T-helper 17 cell (primary cell): ENCODE measurements at places on chromosomes 1 and 21.
A peak's percentile ranks its signal among the peaks of the same experiment; 100 is the strongest.

DNA sequence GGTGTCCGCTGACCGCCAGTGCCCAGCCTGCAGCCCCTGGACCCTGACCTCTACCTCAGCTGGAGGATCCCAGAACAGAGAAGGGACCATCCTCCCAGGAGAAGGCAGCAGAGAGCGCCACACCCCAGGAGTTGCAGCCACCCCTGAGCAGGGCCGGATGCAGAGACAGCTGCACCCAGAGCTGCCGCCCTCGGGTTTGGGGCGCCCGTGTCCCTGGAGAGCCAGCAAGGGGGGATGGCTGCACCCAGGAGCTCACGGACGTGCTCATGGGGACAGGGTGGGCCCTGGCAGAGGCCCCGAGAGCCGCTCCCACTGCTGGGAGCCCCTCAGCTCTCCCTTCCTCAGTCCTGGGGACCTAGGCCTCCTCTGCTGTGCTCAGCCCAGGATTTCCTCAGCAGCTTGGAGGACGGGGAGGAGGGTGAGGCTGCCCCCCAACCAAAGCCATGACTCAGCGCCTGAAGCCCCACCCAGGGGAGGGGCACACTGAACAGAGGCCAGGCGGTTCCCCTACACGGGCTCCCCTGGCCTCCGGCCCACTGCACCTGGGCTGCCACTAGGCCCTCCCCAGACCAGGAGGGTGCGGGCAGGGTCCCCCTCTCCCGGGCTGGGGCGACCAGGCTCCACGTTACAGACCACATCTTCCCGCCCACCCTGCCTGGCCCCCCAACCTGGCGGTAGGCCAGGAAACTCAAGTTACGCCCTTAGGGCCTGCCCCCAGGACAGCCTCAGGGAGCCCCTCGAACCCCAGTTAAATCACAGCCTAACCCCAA, 2.2 kb downstream of the ACAP3 start:
- H3K4me3 ChIP-seq: peak overlapping the region; percentile 90
- H3K27ac ChIP-seq: no peak overlapping the region
- no peaks in the 10 kb centered on the region for H3K36me3 ChIP-seq
- no peaks in the 10 kb centered on the region for H3K27me3 ChIP-seq

GRCh38 chr21:44405091-44405947, 50.0 kb upstream of the LRRC3 start:
- H3K4me1 ChIP-seq: peaks cover 2% of the 10 kb centered on the region
- no peak for DNase-seq
- no peaks in the 10 kb centered on the region for H3K27me3 ChIP-seq
- peaks cover 7% of the 10 kb centered on the region for H3K36me3 ChIP-seq
- no peak overlapping the region for H3K27ac ChIP-seq
- H3K4me3 ChIP-seq: no peak overlapping the region

GRCh38 chr1:64844175-64844574, 99.3 kb downstream of the RAVER2 start:
- H3K27ac ChIP-seq: peak overlapping the region; percentile 49
- H3K27me3 ChIP-seq: no peaks in the 10 kb centered on the region
- DNase-seq: no peak
- H3K36me3 ChIP-seq: peaks cover 6% of the 10 kb centered on the region
- H3K4me3 ChIP-seq: no peak overlapping the region
- peaks cover 5% of the 10 kb centered on the region for H3K4me1 ChIP-seq

- peak overlapping the region; percentile 87 for H3K27ac ChIP-seq
- DNase-seq: no peak
- H3K4me3 ChIP-seq: peak overlapping the region; percentile 81
- H3K27me3 ChIP-seq: no peaks in the 10 kb centered on the region
Measured at GRCh38 chr1:160781914-160782689, 13.9 kb upstream of the LY9 start.

GRCh38 chr1:57017717-57018116, 51.9 kb upstream of the C8B start:
- no peak for DNase-seq
- no peak overlapping the region for H3K4me3 ChIP-seq
- H3K4me1 ChIP-seq: no peaks in the 10 kb centered on the region

DNA sequence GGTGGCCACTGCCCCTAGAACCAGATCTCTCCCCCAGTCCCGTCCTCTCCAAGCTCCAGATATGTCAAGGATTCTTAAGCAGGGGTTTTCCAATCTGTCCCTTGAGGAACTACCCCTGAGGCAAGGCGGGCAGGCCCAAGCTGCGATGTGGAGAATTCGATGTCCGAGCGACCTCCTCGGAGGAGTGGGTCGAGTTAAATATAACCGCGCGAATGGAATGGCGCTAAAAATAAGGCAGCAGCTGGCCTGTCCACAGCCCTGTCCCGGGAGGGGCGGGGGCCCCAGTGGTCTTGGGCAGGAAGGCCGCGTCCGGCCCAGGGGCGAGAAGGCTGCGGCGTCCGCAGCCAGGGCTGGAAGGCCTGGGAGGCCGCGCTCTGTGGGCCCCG, 5.8 kb upstream of the FOXD3 start:
- no peak overlapping the region for H3K27ac ChIP-seq
- H3K4me1 ChIP-seq: peaks cover 3% of the 10 kb centered on the region
- peaks cover 2% of the 10 kb centered on the region for H3K36me3 ChIP-seq
- H3K4me3 ChIP-seq: peak overlapping the region; percentile 43
- DNase-seq: no peak

DNA sequence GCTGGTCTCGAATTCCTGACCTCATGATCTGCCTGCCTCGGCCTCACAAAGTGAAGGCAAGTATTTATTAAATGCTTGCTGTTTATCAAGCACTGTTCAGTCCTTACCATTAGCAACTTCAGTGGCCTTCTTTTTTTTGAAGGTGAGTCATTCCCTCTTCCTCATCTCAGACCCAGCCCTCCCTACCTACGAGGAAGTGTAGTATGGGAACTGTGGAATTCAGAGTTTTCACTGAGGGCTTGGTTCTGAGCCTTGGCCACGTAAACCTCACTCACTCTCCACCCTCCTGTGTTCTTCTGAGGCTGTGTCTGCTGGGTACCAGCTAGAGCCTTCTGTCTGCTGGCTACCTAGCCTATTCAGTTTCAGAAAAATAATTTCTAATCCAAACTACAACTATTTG, 218.3 kb upstream of the SGIP1 start:
- H3K4me3 ChIP-seq: no peak overlapping the region
- no peak for DNase-seq
- H3K27me3 ChIP-seq: no peaks in the 10 kb centered on the region
- peak overlapping the region; percentile 39 for H3K27ac ChIP-seq

- no peak overlapping the region for H3K27ac ChIP-seq
- no peak for DNase-seq
- no peak overlapping the region for H3K4me3 ChIP-seq
- H3K36me3 ChIP-seq: no peaks in the 10 kb centered on the region
- peaks cover 50% of the 10 kb centered on the region for H3K27me3 ChIP-seq
Measured at GRCh38 chr1:18160290-18160942, 52.8 kb downstream of the IGSF21 start.

DNA sequence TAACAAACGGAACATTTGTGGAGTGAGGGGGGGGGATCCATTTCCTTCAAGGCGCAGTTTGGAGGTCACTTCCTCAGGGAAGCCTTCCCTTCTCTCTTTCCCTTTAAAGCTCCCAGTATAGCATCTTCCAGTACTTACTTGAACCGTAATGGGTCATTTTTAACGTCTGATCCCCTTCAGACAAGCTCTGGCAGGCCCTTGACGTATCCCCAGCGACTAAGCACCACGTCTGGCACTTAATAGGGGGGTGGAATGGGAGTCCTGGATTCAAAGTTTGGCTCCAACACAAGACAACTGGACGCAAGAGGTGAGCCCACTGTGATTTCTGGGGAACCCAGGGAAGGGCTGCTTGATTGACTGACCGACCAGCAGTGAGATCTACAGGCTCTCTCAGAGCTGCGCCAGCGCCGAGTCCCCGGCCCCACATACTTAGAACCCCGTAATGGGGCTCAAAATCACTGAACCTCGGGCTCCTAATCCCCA, 441 bp downstream of the YARS1 start:
- DNase-seq: no peak
- no peaks in the 10 kb centered on the region for H3K27me3 ChIP-seq
- H3K4me3 ChIP-seq: peak overlapping the region; percentile 95
- peak overlapping the region; percentile 94 for H3K27ac ChIP-seq
- peaks cover 39% of the 10 kb centered on the region for H3K4me1 ChIP-seq

DNA sequence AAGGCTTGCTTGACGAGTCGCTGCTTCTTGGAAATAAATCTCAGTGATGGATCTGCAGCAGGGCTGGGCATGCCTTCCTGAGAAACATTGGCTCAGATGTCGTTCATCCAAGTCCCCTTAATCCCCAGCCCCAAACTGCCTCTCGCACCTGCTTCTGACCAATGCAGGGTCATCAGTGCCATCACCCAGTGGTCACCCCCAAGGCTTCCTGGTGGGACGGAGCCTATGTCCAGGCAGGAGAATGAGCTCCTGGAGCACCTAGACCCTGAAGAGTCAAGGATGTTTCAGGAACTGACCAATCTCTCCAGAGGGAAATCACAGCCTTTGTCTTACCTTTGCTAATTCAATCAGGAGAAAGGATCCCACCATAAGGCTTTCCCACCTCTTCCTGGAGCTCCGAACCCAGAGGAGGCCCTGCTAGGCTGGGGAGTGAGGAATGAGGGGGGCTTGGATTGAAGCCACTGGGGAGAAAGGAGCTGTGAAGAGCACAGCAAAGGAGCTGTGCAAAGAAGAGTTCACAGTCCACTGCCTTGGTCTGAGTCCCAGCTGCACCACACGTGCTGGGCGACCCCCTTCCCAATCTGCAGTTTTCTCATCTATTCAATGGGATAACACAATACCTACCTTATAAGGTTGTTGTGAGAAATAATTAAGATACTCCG, 416.1 kb downstream of the NPHP4 start:
- DNase-seq: no peak
- H3K4me3 ChIP-seq: no peak overlapping the region
- H3K36me3 ChIP-seq: peaks cover 2% of the 10 kb centered on the region
- peaks cover 52% of the 10 kb centered on the region for H3K27me3 ChIP-seq
- H3K4me1 ChIP-seq: no peaks in the 10 kb centered on the region

- H3K4me3 ChIP-seq: no peak overlapping the region
- no peaks in the 10 kb centered on the region for H3K36me3 ChIP-seq
- DNase-seq: no peak
- no peaks in the 10 kb centered on the region for H3K4me1 ChIP-seq
- no peak overlapping the region for H3K27ac ChIP-seq
Measured at GRCh38 chr1:211920141-211920572, 89.6 kb upstream of the LPGAT1 start.

GRCh38 chr1:160214481-160215140, 9.4 kb downstream of the PEA15 start:
- peaks cover 19% of the 10 kb centered on the region for H3K4me1 ChIP-seq
- H3K27me3 ChIP-seq: no peaks in the 10 kb centered on the region
- peaks cover 18% of the 10 kb centered on the region for H3K36me3 ChIP-seq
- H3K4me3 ChIP-seq: peak overlapping the region; percentile 15
- H3K27ac ChIP-seq: peak overlapping the region; percentile 70
- no peak for DNase-seq

DNA sequence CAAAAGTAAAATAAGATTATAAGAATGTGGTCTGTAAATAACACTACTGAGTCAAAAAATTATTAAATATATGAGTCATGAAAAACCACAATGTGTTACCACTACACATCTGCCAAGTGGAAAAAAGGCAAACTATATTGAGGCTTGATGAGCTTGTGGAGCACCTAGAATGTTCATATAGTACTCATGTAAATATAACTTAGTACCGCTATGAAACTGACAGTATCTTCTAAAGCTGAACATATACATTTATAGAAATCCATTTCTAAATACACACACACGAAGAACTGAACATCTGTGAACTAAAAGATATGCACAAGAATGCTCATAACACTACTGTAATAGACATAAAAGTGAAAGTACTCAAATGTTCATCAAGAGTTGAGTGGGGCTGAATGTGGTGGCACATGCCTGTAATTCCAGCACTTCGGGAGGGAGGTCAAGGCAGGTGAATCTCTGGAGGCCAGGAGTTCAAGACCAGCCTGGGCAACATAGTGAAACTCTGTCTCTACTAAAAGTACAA, 18.5 kb upstream of the GBP3 start:
- H3K4me3 ChIP-seq: no peak overlapping the region
- peaks cover 8% of the 10 kb centered on the region for H3K4me1 ChIP-seq
- H3K27me3 ChIP-seq: no peaks in the 10 kb centered on the region
- DNase-seq: no peak
- H3K27ac ChIP-seq: no peak overlapping the region

DNA sequence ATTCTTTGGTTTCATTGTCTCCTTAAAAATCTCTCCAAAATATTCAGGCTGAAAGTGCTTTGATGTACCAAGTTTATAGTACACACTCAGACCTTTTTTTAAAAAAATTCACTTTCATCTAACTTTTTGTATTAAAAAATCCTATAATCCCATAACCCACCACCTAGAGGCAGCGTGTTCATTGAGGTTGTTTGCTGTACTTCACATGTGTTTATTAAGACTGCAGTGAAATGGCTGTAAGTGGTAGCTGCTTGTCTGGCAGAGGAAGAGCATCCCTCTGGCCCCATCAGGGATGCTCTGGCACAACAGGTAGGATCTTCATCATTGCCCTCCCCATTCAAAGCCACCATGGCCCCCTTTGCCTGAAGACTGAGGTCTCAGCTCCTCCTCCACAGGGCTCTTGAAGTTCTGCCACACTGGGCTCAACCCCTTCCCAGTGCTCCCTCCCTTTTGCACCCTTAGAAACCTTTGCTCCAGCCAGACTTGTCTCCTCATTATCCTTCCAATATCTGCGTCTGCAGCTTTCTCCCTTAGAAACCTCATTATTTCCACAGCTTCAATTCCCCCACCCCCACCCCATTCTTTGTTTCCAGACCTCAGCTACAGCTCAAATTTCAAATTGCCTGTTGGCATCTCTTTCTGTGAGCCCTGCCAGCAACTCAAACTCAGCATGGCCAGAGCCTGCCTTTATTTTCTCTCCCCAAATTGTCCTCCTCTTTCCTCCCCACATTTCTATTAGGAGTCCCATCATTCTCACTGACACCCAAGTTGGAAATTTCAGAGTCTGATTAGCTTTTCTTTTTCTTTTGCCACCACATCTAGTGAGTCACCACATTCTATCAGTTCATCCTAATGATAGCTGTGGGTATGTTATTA, 369.6 kb upstream of the USP24 start:
- DNase-seq: no peak
- peaks cover 3% of the 10 kb centered on the region for H3K36me3 ChIP-seq
- no peak overlapping the region for H3K4me3 ChIP-seq
- no peak overlapping the region for H3K27ac ChIP-seq
- peaks cover 42% of the 10 kb centered on the region for H3K27me3 ChIP-seq
- no peaks in the 10 kb centered on the region for H3K4me1 ChIP-seq

DNA sequence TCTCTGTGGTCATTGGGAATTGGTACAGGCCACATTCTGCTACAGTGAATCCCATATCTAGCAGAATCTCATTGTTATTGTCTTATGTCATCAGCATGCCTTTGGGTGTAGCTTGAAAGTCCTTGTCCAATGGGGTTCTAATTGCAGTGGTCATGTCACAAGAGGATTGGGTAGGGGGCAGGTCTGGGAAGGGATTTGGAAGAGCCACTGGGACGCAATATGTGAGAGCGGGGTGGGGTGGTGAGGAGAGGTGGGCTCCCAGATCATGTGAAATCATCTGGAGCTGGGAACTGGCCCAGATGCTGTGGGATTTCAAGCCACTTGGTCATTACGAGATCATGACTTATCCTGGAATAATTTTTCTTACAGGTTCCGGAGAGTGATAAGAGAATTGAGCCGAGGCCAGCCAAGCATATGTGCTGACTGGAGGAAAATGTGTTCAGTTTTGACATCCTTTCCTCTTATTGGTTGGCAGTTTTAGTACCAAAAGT, 16.3 kb downstream of the CNIH3 start:
- peaks cover 28% of the 10 kb centered on the region for H3K27me3 ChIP-seq

GRCh38 chr1:226903819-226904716, 33.7 kb downstream of the PSEN2 start:
- peaks cover 7% of the 10 kb centered on the region for H3K36me3 ChIP-seq
- peaks cover 10% of the 10 kb centered on the region for H3K27me3 ChIP-seq
- H3K4me1 ChIP-seq: peaks cover 2% of the 10 kb centered on the region
